GM04504 (cell line): ENCODE measurements at places on chromosomes 5 and 9.

- DNase-seq = no peak
Measured at GRCh38 chr5:52013523-52013922, 630.3 kb downstream of the ISL1 start.

GRCh38 chr9:17926246-17926645, 347.4 kb downstream of the SH3GL2 start:
- DNase-seq = no peak

GRCh38 chr5:39200081-39200480, 19.3 kb downstream of the FYB1 start:
- DNase-seq = no peak

DNA sequence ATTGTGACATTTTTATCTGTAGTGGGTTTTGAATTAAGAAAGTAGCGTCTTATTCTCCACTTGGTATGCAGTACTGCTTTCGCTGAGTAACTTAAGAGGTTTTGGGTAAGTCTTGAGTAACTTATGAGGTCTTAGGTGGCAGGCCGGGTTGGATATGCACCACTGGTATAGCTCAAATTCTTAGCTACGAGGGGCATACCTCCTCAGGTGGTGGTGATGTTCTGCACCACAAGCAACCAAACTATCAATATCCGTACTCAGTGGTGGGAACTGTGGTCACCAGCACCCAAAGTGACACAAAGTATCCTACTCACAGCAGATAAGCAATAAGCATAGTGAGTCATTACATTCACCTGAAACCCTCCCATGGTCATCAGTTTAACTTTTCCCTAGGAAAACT, 13.7 kb downstream of the SMC2 start:
- DNase-seq = no peak

GRCh38 chr9:92769990-92770359, 5.3 kb upstream of the BICD2 start:
- no peak for DNase-seq
